ENCODE measurements at places on chromosomes 2 and 18.

GRCh38 chr2:224165901-224166319 is 126.8 kb upstream of the SERPINE2 start:
- DNase-seq, result no peak

GRCh38 chr2:151508519-151508918 is 98.8 kb downstream of the RIF1 start:
- DNase-seq, result no peak

- DNase-seq, result no peak
Measured at GRCh38 chr2:54092940-54093339, 22.5 kb upstream of the ACYP2 start.

- no peak for DNase-seq
Measured at GRCh38 chr18:21761471-21762115, 21.0 kb downstream of the MIB1 start.

DNA sequence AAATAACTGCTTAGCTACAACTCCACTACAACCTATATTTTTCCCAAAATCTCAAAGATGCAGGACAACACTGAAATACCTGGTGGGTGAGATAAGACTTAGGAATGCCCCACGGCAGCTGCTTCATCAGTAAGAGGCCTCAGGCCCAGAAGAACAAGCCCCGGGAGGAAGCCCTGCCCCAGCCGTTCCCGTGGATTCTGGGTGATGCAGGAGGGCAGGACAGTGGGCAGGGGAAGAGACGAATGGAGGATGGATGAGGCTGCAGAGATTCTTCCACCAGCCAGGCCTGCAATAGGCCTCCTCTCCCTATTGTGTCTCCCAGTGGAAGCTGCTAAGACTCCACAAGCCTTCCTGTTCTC is 197.9 kb upstream of the HDAC4 start:
- no peak for DNase-seq

GRCh38 chr2:172182624-172183023 is 79.9 kb upstream of the DLX2 start:
- DNase-seq, result no peak

- peak; percentile 7 for DNase-seq
Measured at GRCh38 chr18:57976230-57976773, 67.7 kb upstream of the NEDD4L start.

DNA sequence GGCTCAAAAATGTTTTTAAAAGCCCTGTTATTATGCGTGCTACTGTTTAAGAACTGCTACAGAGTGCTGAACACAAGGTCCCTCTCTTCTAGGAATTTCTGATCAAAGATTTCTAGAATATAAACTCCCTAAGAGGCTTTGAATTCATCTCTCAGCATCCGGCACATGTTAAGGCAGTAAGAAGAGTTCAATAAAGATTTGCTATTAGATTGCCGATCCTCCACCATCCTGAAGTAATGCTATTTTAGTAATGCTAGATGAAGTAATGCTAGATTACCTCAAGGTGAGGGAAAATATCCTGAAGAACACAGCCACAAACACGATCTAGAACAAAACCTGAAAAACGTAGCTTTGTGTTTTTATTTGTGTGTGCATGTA is 949 bp upstream of the MYL12B start:
- no peak for DNase-seq

- no peak for DNase-seq
Measured at GRCh38 chr2:71864085-71864484, 283.6 kb downstream of the CYP26B1 start.

DNA sequence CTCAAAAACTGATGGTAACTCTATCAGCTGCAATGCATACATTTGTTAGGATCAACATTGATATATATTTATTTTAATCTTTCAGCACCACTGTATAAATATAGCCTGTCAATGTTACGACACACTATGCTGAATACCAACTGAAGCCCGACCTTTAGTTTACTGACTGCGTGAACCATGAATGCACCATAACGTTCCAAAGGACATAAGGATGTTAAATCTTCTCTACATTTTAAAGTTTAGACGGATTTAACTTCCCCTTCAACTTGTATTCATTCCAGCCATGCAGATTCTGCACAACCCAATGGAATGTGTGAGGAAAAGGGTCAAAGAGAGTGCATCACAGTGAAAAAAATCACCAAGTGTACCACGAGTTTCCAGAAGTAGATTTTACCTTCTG is 489.5 kb downstream of the IRS1 start:
- DNase-seq, result no peak

DNA sequence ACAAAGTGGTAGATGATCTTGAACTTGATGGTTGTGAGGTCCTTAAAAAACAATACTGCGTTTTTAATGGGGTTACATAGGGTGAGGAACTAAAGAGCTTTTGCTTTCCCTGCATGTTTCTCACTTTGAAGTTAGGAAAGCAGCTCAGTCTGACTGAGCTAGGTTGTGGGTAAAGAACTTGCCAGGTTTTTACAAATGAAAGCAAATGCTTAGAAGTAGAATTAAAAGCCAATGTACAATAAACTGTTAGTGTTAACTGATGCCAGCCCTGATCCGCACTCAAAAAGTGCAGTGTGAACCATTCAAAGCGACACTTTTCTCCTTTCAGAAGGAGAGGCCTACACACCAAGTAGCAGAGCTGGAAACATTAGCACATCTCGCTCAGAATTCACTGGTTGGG is 270.3 kb downstream of the AGPS start:
- DNase-seq, result no peak

DNA sequence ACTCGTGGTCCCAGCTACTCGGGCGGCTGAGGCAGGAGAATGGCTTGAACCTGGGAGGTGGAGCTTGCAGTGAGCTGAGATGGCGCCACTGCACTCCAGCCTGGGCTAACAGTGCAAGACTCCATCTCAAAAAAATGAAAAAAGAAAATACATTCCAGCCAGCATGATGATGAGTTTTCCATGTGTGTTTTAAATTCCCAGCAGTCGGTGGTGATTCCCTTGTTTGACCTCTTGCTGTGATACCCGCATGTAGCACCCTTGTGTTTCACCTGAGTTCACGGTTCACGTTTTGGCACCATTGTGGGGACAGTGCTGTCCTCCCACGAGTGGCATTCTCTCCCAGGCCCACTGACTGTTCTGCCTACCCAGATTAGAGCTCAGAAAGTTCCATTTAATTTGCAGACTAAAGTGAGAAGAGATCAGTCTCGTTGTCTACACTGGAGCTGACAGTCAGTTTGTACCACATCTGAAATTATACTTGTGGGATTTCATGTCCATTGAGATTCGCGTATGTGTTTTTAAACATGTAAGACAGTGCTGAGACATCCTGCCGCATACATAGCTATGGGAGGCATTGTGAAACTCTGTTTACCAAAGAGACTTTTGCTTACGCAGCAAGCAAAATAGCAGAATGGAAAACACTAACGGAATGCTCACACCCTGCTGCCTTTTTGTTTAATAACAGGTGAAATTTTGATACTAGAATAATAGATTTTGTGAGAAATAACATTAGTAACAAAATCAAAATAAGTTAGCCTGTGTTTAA is 157.1 kb downstream of the GBX2 start:
- DNase-seq, result no peak

GRCh38 chr2:160783474-160783873 is 289.9 kb upstream of the RBMS1 start:
- peak; percentile 61 for DNase-seq

DNA sequence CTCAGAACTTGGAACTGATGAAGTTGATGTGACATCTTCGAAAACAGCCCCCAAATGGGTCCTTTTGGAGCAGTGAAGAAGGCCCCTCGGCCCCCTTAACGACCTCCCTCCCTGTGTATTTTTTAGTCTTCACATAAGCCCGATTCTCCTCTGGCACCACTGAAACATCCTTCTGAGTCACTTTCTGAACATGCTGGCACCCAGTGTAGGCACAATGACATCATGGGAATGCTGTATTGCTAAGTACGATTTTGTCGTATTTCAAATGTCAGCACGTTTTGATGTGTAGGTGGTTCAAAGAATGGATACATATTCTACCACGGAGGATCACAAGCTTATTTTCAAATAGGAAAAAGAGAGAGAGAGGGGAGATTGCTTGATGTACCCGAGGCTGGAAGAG is 111.7 kb upstream of the RIOK3 start:
- DNase-seq, result no peak

- no peak for DNase-seq
Measured at GRCh38 chr18:22879293-22879692, 53.8 kb upstream of the RBBP8 start.

DNA sequence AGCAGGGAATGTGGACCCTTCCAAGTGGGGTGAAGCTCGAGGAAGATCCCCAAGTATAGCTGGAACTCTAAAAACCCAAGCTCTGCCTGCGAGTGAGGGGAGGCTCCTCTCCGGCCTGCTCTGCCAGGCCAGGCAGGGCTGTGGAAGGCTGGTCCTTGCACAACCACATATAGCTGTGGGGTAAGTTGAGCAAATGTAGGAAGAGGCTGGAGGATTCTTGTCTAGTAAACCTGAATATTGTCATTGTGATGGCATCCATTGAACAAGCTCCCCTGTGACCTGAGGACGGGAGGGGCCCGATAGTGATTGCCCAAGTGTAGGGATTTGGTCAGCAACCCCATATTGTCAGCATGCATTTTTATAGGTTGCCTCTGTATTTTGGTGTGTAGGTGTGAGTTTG is 103.0 kb downstream of the ACKR3 start:
- DNase-seq, result no peak

GRCh38 chr2:32200814-32201213 is 35.1 kb downstream of the SLC30A6 start:
- no peak for DNase-seq

DNA sequence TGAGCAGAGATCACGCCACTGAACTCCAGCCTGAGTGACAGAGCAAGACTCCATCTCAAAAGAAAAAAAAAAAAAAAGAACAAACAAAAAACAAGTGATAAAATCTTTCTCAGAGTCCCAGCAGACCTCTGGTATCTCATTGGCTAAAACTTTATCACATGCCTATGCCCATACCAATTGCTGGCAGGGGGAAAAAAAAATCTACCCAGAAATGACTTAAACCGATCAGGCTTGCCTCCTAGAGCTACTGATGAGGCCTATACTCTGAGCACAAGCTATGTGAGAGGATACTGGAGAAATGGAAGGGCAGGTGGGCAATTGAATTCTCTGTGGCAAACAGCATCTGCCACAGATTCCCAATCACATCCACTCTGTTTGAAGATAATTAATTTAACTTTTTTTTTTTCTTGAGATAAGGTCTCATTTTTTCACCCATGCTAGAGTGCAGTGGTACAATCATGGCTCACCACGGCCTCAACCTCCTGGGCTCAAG is 49.0 kb downstream of the FBXO36 start:
- DNase-seq, result no peak

DNA sequence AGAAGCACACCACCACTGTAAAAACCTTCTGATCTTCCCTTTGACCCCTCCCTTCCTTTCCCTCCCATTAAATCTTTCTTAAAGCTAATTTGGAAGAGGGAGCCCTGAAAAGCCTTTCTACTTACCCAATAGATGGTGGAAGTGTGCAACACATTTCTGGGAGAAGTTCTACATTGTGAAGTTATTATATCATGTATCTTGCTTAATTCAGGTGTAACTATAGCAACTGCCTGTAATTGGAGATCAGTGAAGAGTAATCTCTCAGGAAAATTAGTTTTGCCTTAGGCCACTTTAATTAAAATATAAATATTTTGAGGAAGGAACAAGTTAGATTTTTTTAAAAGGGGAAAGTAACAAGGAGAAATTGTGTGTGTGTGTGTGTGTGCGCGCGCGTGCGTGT is 266.0 kb downstream of the SH3BP4 start:
- DNase-seq, result no peak
